ENCODE measurements at places on chromosomes 5 and 9.

DNA sequence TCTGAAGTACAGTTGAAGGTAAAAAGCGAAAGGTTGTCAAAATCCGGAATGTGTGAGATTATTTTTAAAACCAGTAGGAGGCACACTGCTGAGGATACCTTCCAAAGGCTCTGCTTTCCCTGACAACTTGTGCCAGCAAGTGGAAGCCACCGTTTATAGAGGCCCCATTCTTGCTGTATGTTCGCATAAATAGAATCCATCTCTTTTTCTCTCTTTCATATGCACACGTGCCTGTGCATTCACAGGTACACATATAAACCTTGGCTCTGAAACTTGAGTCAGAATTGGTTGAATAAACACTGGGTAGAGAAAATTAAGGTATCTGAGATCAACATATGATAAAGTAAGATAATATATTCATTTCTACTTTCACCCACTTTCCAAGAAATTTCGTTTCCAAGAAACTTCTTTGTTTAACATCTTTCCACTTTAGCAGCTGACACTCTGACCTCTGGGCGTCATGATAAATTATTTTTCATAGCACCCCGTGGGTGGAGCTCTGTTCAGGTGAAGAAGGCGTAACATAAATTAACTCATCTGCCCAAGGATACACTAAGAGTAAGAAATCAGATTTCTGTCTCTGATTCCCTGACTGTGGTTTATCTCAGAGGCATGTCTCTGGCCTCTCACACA lies 63.7 kb upstream of the RICTOR start:
- DNase-seq, result no peak

GRCh38 chr5:175393897-175394296 lies 50.1 kb downstream of the DRD1 start:
- DNase-seq, result no peak

GRCh38 chr5:179803651-179804554 lies 2.8 kb downstream of the MGAT4B start:
- no peak for DNase-seq

DNA sequence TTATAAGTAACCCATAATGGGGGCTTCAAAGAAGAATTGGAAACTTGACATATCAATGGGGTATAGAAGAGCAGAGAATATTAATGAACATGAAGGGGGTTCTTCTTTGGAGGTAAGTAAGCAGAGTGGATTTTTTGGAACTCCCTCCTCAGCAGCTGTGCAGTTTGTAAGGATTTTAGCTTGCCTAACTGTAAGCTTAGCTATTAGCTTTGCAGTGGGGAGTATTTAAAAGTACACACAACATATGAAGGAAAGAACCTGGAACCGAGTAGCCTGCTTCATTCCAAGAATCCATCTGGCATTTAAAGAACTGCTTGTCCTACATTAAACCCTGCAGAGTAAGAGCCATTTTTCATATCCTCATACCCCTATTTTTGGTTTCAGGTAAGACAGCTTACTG lies 2.2 kb upstream of the PBX3 start:
- no peak for DNase-seq

DNA sequence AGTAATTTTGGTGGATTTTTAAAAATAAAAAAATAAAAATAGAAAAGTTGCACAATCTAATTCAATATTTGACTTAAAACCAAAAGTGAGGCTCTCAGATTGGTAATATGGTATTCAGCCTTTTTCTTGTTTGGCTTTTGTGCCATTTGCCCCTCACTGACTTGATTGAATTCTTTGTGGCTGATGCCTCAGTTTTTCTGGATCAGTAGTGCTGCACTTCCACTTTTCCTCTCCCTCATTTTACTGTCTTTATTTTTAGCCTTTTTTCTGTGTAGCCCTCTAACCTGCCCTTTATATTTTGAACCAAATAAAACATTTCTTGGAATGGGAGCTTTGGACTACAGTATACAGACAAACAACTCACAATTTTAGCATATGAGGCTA lies 3.8 kb upstream of the MSMP start:
- no peak for DNase-seq

DNA sequence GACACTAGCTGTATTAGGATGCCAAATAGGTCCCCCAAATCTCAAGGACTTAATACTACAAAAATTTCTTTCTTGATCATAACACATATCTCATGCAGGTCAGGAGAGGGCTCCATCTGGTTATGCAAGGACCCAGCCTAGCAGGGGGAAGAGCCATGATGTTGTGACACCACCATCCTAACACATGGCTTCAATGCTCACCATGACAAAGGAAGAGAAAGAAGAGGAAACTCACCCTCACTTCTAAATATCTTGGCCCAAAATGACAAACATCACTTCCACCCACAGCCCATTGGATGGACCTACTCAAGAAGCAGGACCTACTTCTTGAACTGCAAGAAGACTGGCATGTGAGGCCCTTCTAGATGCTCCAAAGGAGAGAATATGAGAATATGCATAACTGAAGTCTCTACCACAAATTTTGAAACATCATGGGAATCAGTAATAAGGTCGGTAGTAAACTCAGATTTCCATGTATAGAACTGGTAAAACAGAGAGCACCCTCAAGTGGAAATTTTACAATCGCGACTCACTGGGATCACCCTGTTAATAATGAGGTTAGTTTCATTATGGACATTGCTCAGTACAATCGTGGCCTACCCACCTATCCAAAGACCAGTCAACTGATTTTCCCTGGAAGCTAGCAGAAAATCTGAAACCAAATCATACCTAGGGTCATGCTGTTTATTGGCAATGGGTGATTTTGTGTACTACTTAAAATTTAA lies 308.2 kb downstream of the ACTL7B start:
- DNase-seq, result no peak

- DNase-seq, result no peak
These were observed 111.0 kb upstream of the VCAN start for GRCh38 chr5:83360573-83360972.

GRCh38 chr9:135479469-135480052 lies at the start of gene PPP1R26:
PPP1R26 (plus strand) TSS chr9:135479782; CDS start chr9:135484511, 4,729 bp downstream.
- DNase-seq, result no peak

GRCh38 chr9:135614821-135615665 lies 24.3 kb downstream of the GLT6D1 start:
- no peak for DNase-seq

DNA sequence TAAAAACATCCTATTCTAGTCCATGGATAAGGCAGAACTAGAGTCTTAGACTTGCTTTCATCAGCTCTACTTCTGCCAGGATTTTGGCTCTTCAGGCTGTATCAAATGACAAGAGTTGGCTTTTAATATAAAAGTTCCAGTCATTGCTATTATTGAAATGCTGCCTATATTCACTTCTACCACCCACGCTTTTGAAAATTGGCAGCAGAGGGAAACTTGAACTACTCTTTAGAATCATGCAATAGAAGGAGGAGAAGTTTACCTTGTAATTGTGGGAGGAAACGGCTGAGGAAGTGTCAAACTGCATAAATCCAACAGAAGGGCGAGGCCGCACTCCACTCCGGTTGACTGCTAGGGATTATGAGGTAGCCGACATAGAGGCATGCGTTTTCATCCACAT lies 122.6 kb upstream of the BASP1 start:
- DNase-seq, result no peak

GRCh38 chr5:72394688-72395087 lies 74.5 kb downstream of the PTCD2 start:
- peak; percentile 31 for DNase-seq

GRCh38 chr5:72177538-72177937 lies 70.3 kb downstream of the MAP1B start:
- DNase-seq, result no peak

GRCh38 chr5:136764601-136765000 lies 399.3 kb upstream of the TRPC7 start:
- no peak for DNase-seq

GRCh38 chr9:130869250-130869649 lies 27.4 kb downstream of the QRFP start:
- peak; percentile 42 for DNase-seq

- DNase-seq, result peak; percentile 30
These were observed 402 bp downstream of the BRD8 start for GRCh38 chr5:138177941-138178515.

DNA sequence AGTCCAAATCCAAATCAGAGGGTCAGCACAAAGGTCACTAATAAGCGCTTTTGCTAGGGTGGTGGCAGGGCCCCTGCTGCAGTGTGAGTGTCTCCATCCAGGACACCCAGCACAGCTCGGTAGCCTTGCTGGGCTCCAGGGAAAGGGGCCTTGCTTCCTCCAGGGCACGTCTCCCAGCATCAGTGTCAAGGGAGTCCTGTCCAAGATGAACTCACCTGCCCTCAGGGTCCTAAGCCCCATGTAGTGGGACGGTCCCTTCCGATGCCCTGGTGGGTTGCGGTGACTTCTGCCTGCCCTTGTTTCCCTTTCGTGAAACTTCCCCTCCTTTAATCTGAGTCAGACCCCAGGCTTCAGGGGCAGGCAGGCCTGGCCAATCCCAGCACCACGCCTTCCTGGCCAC lies 101.7 kb downstream of the ZNF354C start:
- no peak for DNase-seq

DNA sequence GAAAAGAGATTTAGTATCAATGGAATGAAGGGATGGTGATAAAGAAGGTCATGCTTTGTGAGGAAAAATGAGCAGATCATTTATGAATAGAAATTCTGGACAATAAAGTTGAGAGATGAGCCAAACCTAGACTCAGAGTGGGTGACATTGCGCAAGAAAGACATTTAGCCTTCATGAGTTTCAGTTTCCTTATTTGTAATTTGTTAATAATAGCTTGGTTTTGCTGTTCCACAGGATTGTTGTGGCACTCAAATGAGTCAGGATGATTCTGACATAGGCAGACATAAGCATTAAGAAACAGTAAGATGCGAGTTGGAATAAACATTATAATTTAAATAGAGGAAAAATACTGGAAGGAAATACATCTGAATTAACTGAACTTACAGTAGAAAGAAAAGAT lies 34.8 kb downstream of the ITGA2 start:
- DNase-seq, result peak; percentile 93

DNA sequence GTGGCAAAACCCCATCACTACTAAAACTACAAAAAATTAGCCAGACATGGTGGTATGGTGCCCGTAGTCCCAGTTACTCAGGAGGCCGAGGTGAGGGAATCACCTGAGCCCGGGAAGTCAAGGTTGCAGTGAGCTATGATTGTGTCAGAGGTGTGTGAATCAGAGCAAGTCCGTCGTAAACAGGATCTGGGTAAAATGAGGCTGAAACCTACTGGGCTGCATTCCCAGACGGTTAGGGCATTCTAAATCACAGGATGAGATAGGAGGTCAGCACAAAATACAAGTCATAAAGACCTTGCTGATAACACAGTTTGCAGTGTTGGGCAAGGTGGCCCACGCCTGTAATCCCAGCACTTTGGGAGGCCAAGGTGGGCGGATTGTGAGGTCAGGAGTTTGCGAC lies 1.9 kb upstream of the CLTB start:
- no peak for DNase-seq

GRCh38 chr5:94153736-94154450 lies 412.5 kb upstream of the POU5F2 start:
- DNase-seq, result no peak

GRCh38 chr9:26426551-26427131 lies 466.0 kb downstream of the CAAP1 start:
- no peak for DNase-seq
